ENCODE measurements at places on chromosomes 5 and 9. TPM values are rescaled to one million over a fixed set of nuclear protein-coding genes. Genes with fewer than 3 reads are reported as not detected.

- peak; percentile 26 for DNase-seq
Measured at GRCh38 chr5:2399096-2399495, 352.4 kb downstream of the IRX2 start.

DNA sequence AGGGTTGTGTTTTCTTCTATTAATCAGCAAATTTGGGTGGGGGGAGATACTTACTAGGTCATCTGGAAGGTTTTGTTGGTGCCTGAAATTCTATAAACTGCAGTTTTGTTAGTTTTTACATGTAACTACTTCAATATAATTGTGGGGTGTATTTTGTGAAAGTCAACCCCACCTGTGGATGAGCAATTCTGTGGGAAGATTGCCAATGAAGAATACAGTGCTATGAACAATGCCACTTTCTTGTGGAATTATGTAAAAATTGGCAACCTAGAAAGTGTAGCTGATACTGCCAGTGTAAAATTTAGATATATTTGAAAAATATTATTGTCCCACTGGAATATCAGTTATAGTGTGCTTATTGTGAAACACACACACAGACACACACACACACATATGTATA lies 80.7 kb downstream of the VCAN start:
- no peak for DNase-seq

DNA sequence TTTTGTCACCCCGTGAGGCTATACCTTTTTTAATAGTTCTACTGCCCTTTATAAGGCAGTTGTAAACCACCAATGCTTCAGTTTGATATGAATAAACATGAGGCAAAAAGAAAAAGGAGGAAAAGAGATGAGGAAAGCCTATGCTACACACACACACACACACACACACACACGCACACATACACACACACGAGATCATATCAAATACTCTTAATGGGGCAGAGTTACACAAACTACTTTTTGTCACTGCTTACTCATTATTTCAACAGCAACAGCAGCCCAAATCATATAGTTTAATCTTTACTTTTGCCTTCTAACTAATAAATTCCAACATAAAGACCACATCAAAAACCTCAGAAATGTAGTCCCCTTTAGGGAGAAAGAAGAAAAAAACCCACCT lies 116.8 kb upstream of the PAM start:
- DNase-seq, result no peak

GRCh38 chr9:136802321-136802720 lies 5.4 kb upstream of the RABL6 start:
- DNase-seq, result no peak

- no peak for DNase-seq
Measured at GRCh38 chr5:126251024-126251423, 172.2 kb upstream of the GRAMD2B start.

DNA sequence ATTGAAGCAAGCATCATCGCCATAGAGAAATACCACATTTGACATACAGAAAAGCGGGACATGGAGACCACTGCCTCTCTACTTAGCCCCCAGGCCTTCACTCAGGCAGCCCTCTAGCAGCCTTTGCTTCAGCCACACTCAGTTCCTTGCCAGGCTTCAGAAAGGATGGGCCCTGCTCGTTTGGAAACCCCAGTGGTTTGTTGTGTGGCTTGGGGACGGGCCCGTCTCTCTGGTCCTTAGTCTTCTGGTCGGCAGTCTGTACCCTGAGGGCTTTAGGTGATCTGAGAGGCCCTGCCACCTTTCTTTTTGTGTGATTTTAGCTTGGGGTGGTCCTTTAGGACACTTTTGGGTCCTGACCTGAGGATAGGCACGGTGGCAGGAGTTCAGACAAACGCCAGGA lies 21.1 kb upstream of the ARSI start:
- peak; percentile 47 for DNase-seq

GRCh38 chr5:60056191-60056590 lies 162.7 kb upstream of the PDE4D start:
- no peak for DNase-seq

GRCh38 chr5:72480841-72481240 lies 26.4 kb downstream of the ZNF366 start:
- no peak for DNase-seq

Gene ZNF483
- 7.4 TPM for total RNA-seq

Gene GRIN3A
- total RNA-seq, result 0.11 TPM

Gene NIPAL4
- 0.30 TPM for total RNA-seq

Gene ZNF367
- total RNA-seq, result 2.1 TPM

Gene FAM114A2
- total RNA-seq, result 37.6 TPM

Gene ZNF782
- total RNA-seq, result 3.0 TPM
